NCI-H2081 treated with DMSO at 0.1 percent for 48 hours (cell line): ENCODE measurements at places on chromosomes 4 and X.

- no peak for DNase-seq
These were observed 29.4 kb downstream of the DTHD1 start for GRCh38 chr4:36310793-36311192.

DNA sequence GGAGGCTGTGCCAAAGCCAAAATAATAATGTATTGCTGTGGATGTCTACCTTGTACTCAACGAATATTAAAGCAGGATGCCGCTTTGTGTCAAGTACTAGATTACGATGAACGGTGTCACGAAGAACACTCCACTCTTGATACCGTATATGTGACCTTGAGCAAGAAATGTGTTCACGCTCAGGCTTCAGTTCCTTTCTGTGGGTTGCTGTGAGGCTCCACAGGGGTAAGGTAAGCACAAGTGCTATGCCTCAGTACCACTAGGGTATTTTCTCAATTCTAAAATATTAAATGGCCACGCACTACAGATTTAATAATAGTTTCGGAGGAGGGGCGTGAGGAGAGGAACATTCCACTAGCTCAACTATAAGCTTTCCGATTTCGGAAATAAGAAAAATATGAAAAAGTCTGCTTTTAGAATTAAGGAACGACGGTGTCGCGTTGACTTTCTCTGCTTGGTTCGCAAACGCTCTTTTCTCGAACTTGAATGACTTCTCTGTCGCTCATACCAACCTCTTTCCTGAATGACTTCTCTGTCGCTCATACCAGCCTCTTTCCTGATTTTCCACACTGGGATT is 607 bp upstream of the SCOC start:
- no peak for DNase-seq

DNA sequence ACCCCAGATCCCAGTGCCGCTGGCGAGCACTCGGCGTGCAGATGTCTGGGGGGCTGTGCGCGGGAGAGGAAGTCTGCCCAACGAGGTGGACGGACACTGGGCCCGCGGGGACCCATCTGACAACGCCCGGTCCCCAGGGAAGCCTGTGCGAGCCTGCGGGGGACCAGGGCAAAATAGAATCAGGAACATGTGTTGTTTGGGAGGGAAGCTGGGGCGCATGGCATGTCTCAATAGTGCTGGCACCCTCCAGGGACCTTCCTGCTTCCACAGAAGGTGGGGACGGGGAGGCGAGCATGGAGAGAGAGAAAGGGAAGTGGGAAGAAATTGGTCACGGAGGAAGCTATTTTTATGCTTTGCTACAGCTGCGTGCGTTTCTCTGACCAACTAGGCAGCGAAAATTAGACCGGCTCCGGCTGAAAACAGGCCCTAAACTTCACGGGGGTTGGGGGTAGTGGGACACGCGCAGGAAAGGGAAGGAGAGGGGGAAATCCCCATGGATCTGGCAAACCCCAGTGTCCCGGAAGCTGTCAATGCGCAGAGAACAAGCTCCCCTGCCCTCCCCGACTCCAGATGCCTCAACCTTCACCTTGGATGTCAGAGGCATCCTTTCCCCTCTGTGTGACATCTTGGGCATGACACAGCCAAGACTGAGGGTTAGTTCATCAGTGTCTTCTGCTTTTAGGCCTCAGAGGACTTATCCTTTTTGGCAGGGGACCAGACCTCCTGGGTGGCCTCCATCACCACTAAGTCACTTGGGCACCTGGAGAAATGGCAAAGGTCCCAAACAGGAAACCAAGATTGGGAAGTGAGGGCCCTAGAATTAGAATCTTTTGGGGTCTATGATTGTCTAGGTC is 169.8 kb upstream of the BCOR start:
- no peak for DNase-seq

- no peak for DNase-seq
These were observed 834 bp downstream of the NHS start for GRCh38 chrX:17375637-17376430.
